Suprapubic skin (tissue), 4 donors: ENCODE measurements at places on chromosomes 6 and 20. TPM values are rescaled to one million over a fixed set of nuclear protein-coding genes. Genes with fewer than 3 reads are reported as not detected.

- no peak for DNase-seq
Measured at GRCh38 chr6:1137849-1138248, 174.0 kb upstream of the FOXQ1 start.

DNA sequence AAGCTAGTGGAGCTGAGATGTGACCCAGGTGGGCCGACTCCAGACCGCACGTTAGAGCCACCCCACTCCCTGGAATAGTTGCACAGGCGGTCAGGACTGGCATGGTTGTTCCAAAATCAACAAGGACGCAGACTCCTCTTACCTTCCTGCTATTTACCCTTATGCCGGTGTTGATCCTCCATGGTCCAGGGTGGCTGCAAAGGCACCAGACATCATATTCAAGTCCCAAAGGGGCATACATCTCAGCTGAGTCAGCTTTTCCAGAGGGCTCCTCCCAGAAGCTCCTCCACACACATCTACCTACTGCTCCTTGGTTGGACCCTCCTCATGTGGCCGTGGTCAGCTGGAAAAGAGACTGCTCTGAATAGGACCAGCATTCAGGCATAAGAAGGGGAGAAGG, 112.2 kb downstream of the SYCP2 start:
- no peak for DNase-seq

DNA sequence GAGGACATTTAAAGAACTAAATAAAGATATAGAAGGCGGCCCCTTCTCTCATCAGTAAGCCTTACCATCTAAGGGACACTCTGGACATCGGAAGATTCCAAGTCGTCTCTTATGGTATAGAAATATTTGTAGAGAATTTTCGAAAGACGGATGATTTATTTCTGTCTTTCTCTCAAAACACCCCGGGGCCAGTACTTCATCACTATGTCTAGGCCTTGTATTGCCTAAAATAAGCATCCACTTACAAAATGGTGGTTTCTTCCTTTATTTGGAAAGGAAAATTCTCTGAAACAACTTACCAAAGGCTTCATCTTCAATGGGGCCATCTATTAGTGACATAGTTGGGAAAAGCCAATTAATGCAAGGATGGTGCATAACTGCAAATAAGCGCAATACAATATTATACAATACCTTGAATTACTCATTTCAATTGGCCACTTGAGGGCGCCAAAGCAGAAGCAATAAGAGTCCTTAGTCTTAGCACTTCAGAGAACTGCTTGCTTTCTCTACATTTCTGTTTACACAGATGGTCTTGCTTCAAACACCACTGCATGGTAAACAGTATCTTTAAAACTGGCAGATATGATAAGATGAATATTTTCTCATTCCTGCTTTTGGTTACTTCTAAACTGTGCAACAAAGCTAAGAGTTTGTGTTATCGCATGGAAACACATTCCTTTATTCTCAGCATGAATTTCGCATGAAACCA, 113.2 kb downstream of the VIP start:
- DNase-seq: no peak

DNA sequence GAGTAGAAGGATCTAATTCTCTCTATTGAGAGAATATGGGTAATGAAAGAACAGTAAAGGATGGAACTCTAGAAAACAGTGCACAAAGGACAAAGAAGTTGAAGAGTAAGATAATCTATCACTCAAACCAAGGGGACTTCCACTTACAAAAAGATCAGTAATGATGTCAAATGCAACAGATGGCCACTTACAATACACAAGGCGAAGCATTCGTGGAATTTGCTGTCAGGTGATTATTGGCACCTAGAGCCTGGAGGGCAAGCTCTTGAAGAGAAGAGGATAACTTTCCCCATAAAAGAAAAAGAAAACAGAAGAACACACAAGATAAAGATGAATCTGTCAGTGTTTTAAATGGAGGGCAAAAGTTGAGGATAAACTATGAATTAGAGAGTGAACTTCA, 256.0 kb upstream of the TCF21 start:
- no peak for DNase-seq

DNA sequence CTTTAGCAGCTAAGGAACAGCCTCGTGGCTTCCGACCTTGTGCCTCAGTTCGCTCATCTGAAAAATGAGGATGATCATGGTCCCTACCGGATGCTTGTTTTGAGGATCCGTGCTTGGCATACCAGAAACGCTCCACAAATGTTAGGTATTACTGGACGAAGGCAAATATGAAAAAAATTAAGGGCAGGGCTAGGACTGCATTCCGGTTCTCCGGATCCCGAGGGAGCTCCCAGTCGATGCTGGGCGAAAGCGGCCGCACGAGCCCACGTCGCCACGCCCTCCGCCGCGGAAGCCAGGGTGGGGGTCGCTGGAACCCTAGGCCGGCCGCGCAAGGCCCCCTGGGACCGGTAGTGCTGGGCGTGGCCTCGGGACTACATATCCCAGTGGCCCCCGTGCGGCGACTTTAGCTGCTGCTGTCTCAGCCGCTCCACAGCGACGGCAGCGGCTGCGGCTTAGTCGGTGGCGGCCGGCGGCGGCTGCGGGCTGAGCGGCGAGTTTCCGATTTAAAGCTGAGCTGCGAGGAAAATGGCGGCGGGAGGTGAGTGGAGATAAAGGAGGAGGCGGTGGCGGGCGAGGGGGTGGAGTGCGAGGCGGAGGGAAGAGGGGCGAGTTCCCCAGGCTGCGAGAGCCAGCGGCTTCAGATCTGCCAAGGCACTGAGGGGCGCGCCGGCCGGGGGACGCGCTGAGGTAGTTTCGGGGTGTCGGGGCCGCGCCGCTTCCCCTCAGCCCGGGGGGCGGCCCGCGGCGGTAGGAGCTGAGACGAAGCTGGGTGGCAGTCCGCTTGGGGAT, at the start of gene NCOA3:
Gene NCOA3 (plus strand): TSS at position 406 of the 789 bp plus-strand sequence. CDS start 120,361 bp downstream, outside the sequence.
- peak; percentile 95 for DNase-seq

NKX2-2 gene
- total RNA-seq: not detected
